Neuronal stem cell (in vitro differentiated cells): ENCODE measurements at places on chromosomes 11 and 22.
A peak's percentile ranks its signal among the peaks of the same experiment; 100 is the strongest.

GRCh38 chr11:67354075-67355022, 1.0 kb upstream of the POLD4 start:
- no peak for DNase-seq

- DNase-seq = no peak
Measured at GRCh38 chr22:42938976-42939375, 76.0 kb downstream of the PACSIN2 start.

DNA sequence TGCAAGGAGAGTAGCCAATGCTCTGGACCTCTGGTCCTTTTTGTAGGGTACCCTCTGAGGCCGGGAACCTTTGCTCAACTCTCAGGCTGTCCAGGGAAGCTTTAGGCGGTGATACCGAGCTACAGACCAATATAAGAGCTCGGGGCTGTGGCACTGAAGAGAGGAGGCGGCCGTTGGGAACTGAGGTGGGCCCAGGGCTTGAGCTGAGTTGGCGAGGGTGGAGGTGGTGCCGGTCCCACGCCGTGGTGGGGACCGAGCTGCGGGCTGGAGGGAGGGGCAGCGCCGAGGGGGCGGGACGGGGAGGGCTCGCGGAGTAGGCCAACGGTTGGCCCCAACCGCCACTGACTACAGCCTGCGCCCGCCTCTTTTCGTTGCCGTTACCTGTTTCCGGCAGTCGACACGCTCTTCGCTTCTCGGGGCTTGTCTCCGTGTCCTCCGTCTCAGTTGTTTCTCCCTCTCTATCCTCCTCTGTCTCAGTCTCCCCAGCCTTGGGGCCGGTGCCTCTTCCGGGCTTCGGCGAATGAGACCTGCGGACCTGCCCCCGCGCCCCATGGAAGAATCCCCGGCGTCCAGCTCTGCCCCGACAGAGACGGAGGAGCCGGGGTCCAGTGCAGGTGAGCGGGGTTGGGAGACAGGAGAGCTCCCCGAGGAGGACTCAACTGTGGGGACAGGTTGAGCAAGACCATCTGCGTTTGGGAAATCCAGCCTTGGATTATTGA, at the start of gene NEU3:
NEU3 (plus strand) TSS at position 393 of the 719 bp plus-strand sequence; CDS start at position 521, 128 bp downstream.
- DNase-seq = peak; percentile 51

DNA sequence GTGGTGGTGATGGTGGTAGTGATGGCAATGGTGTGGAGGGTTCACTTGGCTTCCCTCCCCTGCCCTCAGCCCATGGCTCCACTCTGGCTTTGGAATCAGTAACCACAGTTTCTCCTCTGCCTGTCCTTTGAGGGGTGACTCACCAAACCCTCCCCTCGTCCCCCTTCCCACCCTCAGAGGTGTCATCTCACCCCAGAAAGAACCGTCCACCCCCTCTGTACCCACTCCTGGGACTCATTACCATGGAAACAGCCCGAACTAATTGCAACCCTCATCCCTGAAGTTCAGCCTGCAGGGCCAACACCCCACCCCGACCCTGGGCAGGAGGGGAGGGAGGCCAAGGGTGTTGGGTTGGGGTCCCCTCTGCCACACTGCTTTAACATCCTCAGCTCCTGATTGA, 26.6 kb downstream of the PHLDB1 start:
- DNase-seq = no peak

- no peak for DNase-seq
Measured at GRCh38 chr11:2090172-2091111, 48.7 kb downstream of the IGF2 start.

DNA sequence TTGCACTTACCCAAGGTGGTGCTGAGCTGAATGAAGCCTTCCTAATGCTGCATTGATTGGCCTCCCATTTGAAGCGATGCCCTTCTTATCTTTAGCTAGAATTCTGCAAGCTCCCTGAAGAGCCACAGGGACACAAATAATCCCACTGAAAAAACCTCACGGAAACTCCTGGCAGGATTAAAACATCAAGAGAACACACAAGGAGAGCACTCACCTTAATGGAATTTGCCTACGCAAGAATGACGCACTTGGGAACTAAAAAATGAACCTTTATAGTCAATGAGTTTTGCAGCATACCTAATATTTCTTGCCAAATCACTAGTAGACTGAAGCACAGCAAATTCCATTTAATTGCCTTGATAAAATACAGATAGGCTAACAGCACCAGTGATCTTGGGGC, 232.8 kb upstream of the UBASH3B start:
- no peak for DNase-seq

GRCh38 chr22:23269441-23270211, 89.3 kb downstream of the BCR start:
- no peak for DNase-seq

GRCh38 chr11:58905721-58906547, 33.4 kb upstream of the GLYATL1 start:
- DNase-seq = peak; percentile 86

DNA sequence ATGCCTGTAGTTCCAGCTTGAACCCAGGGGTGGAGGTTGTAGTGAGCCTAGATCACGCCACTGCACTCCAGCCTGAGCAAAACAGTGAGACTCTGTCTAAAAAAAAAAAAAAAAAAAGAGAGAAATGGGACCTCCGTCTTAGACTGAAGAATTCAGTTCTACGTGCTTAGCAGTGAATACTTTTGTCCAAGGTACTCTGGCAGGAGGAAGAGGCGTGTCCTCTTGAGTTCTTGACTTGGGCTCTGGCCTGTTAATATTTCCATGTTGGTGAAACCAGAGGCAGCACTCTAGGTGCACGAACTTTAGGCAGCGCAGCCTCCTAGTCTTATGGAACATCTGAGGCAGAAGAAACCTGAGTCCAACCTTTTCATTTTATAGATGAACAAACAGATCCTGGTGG, 2.4 kb downstream of the HMBS start:
- no peak for DNase-seq

- DNase-seq = no peak
Measured at GRCh38 chr11:20719821-20720220, 50.4 kb downstream of the NELL1 start.

GRCh38 chr11:72740060-72740424, 12.2 kb downstream of the ARAP1 start:
- no peak for DNase-seq

GRCh38 chr11:130216591-130217132, 57.1 kb downstream of the ST14 start:
- DNase-seq = no peak

- DNase-seq = peak; percentile 59
Measured at GRCh38 chr11:6855971-6856541, 6.8 kb upstream of the OR10A2 start.

DNA sequence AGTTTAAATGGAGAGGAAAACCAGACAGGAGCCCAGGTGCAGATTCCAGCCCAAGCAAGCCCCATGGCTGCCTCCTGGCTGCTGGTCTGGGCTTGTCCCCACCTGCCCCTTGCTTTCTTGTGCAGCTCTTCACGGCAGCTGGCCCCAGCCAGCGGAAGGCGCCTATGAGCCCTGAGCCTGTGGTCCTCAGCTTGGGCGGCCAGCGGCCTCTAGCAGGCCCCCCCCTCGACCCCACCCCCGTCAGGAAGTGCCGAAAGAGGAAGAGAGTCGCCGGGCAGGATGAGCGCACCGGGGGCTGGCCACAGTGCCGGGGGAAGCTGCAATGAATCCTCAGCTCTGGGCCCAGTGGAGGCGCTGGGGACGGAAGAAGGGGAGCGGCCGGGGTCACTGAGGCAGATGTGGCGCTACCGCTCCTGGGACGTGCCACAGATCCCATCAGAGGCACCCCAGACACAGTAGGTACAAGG, 2.1 kb upstream of the DGKZ start:
- no peak for DNase-seq

DNA sequence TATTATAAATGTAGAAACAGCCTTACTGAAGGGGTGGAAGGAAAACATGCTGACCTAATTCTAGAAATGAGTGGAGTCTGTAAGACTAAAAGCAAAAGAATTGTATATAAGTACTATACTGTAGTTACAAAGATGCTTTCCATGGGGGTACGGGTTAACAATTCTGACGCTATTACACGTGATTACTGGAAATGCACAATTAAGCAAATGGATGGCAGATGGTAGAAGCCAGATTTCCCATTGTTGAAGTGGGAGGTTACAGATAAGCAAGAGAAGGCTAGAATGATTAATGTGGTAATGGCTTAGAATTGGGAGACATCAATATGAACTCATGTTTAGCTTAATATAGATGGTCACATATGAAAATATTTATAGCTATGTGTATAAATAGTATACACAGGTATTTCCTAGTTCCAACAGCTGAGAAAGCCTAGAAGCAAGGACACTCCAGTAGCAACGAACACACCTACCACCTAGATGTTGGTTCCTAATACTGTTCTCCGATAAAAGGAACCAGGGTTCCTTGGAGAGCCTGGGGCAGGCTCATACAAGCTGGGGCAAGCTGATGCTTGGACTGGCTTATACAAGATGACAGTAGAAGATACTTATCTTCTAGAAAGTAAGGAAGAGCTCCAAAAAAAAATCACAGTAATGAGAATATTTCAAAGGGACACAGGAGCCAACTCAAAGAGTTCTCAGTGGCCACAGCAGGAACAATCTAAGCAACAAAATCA, 13.5 kb downstream of the SMC1B start:
- DNase-seq = no peak

DNA sequence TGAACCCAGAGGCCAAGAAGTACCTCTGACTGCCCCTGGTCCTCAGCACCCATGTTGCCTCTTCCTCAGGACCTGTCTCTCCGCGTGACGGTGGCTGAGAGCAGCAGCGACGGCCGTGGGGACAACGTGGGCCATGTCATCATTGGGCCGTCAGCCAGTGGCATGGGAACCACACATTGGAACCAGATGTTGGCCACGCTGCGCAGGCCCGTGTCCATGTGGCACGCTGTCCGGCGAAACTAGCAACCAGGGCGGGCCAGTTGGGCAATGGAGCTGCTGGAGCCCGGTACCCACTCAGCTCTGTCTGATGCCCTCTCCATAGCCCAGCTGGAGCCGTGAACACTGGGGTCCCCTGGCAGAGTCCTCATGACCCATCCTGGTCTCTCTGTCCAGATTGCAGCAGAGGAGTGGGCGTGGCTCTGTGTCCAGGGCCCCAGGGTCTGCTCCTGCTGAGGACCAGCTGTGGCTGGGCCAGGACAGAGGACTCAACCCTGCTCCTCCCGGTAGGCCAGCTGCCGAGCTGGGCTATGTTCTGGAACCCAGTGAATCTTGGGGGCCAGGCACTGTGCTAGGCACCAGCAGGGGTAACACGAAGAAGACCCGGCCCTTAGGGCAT, 8.0 kb upstream of the RHOD start:
- no peak for DNase-seq

- no peak for DNase-seq
Measured at GRCh38 chr22:42964994-42965699, 49.8 kb downstream of the PACSIN2 start.

DNA sequence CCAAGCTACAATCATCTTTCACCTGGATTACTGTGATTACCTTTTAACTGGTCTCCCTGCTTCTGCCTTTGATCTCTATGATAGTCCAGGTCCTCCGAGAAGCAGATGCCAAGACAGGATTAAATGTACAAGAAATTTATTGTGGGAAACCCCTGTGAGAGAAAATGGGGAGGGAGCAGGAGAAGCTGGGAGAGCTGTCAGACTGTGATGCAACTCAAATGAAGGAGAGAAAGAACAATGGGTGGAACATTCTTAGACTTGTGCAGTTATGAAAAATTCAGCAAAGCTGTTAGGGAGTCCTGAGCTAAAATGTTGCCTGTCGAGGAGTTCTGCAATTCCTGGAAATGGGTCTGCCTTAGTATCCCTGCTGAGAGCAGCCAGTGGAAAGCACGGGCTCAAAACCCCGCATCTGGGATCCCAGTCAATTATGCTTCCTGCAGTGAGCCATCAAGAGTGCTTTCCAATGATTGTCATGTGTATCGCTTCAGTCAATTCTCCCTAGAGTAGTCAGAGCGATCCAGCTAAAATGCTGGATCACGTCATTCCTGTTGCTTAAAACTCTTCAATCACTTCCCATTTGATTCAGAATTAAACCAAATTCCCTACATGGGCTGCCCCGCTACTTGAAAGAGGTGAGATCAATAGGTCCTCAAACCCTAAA, 16.5 kb upstream of the CSTF3 start:
- no peak for DNase-seq

DNA sequence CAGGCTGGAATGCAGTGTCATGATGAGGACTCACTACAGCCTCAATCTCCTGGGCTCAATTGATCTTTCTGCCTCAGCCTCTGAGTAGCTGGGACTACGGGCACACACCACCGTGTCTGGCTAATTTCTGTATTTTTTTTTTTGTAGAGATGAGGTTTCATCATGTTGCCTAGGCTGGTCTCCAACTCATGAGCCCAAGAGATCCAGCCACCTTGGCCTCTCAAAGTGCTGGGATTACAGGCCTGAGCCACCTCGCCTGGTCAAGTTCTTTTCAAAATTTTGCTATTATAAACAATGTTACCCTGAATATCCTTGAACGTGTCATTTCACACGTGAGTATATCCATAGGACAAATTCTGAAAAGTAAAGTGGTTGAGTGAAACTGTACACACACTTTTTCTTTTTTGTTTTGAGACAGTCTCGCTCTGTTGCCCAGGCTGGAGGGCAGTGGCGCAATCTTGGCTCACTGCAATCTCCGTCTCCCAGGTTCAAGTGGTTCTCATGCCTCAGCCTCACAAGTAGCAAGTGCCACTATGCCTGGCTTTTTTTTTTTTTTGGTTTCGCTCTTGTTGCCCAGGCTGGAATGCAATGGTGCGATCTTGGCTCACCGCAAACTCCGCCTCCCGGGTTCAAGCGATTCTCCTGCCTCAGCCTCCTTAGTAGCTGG, 21.6 kb upstream of the EP300 start:
- no peak for DNase-seq

DNA sequence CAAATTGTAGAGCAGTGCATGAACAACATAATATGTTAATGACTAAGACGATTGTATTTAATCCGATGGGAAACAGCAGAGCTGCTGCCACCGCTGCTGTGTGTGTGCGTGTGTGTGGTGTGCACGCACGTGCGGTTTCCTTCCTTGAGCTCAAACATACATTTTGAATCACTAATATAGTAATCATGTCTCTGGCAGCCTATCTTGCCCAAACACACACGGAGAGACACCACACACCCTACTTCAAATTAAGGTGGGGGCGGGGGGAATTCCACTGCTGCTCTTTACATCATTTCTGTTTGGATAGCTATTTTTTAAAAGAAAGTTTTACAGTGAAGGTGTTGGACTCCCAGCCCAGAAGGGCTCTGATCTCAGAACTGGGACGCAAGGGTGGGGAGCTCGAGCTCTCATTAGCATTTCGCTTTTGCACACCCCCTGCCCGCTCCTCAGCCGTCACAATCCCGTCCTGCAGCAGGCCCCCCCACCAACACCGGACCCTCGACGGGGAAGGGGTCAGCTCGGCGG, 651 bp upstream of the FAM83F start:
- no peak for DNase-seq

DNA sequence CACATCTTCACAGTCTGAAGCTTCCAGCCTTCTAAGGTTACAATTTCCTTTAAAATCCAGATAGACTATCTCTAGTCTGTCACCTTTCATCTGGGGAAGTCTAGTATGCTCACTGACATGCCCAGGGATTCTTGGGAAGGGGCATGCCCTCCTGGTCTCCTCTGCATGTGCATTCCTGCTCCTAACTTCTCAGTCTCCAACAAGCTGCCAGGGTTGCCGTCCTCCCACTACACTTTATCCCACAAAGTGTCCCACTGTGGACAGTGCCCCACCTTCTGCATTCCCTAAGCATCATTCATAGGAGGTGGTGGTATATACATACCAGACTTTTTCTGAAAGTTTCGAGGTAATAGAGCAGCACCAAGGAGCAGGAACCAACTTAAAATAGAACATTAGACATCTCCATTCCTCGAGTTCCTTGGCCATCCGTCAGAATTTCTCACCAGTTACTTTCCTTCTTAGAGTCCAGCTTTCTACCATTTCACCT, 28.7 kb downstream of the EIF3F start:
- no peak for DNase-seq
